Common myeloid progenitor, CD34-positive (primary cell): ENCODE measurements at places on chromosomes 11 and 22.

GRCh38 chr11:19873730-19874129 lies 161.1 kb downstream of the NAV2 start:
- no peak for DNase-seq

GRCh38 chr22:17724678-17725499 lies 49.4 kb downstream of the BID start:
- DNase-seq: no peak

- peak; percentile 59 for DNase-seq
Measured at GRCh38 chr11:32090545-32091370, at the start of gene RCN1. TSS of gene RCN1 (plus strand) at chr11:32091074. CDS start at chr11:32091197, 123 bp downstream.

DNA sequence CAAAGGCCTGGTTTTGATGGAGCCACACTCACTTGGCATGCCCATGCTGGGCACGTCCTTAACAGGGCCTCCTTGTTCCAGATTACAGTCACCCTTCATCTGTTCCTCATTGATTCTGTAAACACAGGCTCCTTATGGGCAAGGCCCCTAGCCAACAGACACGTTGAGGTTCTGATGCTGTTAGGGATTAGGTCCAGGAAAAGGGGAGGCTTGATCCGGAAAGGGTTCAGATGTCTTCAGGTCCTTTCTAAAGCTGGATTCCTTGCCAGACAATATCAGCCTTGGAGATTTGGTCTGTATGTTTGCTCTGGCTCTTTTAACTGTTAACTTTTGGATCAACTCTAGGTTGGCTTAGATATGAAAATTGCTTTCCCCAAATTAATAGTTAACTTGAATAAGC lies 46.9 kb upstream of the PRSS23 start:
- DNase-seq: no peak

- DNase-seq: no peak
Measured at GRCh38 chr11:6687876-6688275, 4.7 kb upstream of the MRPL17 start.

- no peak for DNase-seq
Measured at GRCh38 chr22:16717699-16718558, 107.3 kb downstream of the XKR3 start.

- no peak for DNase-seq
Measured at GRCh38 chr11:65699306-65699705, 12.7 kb upstream of the KAT5 start.

GRCh38 chr11:69919659-69920344 lies 100.6 kb upstream of the FGF3 start:
- no peak for DNase-seq

DNA sequence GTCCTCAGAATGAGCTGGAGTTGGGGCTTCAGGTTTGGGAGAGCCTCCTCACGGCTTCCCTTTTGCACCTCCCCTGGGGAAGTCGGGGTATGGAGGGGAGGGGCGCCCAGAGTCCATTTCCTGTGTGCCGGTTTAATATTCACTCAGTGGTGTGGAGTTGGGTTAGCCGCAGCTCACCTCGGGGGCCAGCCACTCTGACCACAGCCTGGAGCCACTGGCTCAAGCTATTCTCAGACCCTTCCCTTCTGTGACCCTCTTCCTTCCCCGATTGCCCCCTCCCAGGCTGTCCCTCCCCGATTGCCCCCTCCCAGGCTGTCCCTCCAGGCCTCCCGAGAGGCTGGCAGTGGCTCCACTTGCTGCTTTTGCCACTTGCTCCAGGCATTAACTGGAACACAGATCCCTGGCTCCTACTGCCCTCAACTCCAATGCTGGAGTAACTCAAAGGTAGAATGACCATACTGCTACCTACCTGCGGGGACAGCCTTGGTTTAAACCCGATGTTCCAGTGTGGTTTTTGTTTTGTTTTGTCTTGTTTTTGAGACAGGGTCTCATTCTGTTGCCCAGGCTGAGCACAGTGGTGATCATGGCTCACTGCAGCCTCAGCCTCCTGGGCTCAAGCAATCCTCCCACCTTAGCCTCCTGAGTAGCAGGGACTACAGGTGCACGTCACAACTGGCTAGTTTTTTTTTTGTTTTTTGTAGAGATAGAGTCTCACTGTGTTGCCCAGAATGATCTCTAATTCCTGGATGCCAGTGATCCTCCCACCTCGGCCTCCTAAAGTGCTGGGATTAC lies 29.3 kb downstream of the RPUSD4 start:
- no peak for DNase-seq

- DNase-seq: no peak
Measured at GRCh38 chr22:20645954-20646353, 128.0 kb upstream of the SERPIND1 start.

- DNase-seq: no peak
Measured at GRCh38 chr11:100561323-100561722, 125.8 kb upstream of the ARHGAP42 start.

DNA sequence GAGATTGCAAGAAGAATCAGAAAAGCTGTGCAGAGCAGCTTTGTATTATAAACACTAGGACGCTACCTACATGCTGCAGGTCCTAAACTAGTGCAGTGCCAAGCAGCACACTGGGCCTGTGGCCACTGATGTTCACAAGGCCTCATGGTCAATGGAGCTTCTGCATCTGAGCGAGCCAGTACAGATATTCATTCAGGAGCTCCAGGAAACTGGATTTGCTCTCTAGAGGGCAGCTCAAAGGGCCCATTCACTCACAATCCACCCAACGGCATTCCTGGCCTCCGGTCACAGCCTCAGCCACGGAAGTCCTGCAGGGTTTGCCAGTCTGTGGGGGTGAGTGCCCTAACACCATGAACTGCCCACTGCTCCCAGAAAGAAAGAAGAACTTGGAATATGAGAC lies 5.8 kb upstream of the TBC1D10A start:
- no peak for DNase-seq

DNA sequence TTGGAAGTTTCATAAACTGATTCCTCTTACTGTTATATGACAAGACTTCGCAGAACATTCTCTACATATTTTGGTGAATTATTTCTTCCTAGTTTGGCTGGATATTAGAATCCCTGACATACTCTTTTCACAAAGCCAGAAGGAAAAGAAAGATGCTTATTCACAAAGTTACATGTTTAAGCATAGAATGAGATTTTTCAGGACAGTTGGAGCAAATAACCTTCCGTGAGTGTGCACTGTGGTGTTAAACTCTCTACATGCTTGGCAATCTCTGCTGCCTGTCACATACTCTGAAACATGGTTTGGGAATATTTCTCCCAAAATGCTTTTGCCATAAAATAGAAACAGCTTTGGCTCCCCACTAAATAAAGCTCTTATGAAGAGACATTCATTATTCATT lies 230.0 kb upstream of the MTNR1B start:
- no peak for DNase-seq

GRCh38 chr11:13302420-13302958 lies 24.9 kb downstream of the BMAL1 start:
- no peak for DNase-seq

- DNase-seq: no peak
Measured at GRCh38 chr22:28939394-28939793, 56.0 kb downstream of the ZNRF3 start.

GRCh38 chr11:88849368-88849767 lies 216.4 kb downstream of the GRM5 start:
- no peak for DNase-seq

GRCh38 chr22:39773976-39774539 lies 119.5 kb downstream of the ENTHD1 start:
- DNase-seq: peak; percentile 21

GRCh38 chr22:44797181-44797725 lies 44.9 kb downstream of the ARHGAP8 start:
- DNase-seq: no peak

DNA sequence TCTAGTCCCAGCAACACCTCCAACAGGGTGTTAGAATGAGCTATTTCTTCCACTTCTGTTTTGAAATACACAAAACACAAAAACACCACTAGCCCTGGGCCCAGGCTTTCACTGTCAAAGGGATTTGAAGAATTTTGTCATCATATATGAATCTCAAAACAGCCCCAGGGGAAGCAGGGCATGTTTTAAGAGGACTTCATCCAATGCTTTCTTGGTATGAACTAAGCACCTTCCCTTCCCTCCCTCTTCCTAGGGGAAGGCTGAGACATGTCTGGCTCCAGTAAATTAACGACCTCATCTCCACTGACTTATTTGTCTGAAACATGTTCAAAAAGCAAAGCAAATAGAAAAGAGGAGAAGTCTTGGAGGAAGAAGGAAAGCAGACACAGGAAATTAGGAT lies 75.7 kb upstream of the INCENP start:
- DNase-seq: no peak

DNA sequence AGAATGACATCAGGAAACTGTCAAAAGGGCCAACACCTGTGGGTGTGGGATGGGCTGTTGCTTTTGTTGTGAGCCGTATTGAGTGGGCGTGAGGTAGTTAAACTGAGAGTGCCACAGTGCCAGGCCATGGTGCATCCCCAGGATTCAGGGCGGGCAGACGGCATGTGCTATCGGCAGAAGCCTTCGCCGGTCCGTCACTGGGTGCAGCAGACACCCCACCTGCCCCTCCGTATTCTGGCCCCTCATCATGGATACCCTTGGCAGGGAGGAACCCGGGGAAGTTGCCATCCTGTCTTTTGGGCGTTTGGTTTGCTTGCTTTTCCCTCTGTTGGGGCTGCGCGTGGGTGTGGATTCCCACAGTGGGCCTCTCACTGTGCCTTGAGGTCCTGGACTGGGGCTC lies 27.5 kb downstream of the ST14 start:
- DNase-seq: no peak

GRCh38 chr11:94305146-94305545 lies 766 bp downstream of the IZUMO1R start:
- no peak for DNase-seq

DNA sequence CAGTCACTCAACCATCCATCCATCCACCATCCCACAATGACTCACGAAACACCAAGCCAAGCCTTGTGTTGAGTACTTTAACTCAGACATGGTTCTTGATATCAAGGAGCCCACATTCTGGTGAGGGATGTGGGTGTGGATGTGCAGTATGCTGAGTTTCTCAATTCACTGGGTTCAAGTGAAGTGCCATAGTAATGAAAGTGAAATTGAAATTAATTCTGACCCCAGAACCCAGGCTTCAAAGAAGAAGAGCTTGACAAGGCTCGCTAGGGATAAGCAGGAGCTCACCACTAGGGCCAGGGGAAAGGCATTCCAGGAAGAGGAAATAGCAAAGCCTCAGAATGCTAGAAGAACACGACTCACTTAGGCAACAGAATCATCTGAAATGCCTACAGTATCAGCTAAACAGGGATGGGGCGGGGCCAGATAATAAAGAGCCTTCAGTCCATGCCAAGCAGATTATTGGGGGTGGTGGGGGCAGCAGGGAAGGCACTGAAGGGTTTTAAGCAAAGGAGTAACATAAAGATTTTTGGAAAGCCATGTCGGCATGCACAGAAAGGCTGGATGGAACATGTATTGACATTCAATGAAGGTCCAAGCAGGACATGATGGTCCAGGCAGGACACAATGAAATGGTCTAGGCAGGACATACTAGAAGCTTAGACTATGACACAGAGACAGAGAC lies 37.2 kb downstream of the RTL6 start:
- no peak for DNase-seq

DNA sequence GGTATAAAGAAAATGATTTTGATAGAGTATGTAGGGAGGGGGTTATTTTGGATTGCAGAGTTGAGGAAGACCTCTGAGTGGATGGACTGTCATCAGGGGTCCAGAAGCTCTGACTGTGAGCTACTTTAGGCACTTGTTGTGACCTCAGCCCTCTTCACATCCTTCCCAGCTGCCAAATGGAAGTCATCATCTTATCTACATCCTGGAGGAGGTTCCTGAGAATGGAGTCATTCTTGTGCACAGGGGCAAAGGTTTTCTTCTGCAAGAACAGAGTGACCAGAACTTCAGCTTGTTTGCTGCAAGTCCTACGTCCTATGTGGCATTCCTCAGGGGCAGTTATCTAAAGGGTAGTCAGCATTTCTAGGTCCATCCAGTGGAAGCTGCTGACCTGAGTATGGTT lies 393.8 kb downstream of the AASDHPPT start:
- DNase-seq: no peak

GRCh38 chr11:94656968-94657367 lies 89.8 kb downstream of the PIWIL4 start:
- DNase-seq: no peak

- DNase-seq: no peak
Measured at GRCh38 chr11:118908901-118909618, 16.7 kb downstream of the BCL9L start.

GRCh38 chr22:40212121-40212520 lies 34.4 kb downstream of the TNRC6B start:
- DNase-seq: no peak

DNA sequence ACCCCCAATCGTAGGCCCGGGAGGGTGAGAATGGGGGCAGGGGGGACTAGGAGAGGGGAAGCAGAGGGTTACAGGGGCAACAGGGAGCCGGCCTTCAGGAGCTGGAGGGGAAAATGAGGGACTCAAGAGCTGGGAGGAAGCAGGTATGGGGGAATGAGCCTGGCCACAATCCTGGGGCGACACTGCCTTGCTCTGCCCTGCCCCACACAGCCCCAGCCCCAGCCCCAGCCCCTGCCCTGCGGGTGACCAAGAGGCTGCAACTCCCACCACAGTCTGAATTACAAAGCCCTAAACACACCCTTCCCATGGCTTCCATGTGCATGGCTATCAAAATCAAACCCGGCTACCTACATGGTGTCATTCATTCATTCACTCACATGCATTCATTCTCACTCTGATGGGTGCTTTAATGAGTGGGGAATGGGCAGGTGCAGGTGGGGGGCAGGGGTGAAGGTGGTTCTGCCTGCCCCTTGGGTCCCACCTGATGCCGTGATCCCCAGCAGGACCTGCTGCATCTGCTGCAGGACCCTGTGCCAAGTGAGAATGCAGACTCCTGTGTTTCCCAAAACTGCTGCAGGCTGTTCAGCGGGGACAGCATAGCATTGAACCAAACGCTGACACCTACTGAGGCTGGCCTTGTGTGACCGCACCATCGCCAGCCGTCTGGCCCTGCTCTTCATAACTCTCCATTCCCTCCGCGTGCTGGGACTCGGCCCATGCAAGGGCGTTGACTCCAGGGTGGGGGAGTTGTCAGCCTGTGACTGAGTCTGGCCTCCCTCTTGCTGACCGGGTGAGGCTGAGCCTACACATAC lies 9.5 kb upstream of the LINC01488 start:
- DNase-seq: no peak

DNA sequence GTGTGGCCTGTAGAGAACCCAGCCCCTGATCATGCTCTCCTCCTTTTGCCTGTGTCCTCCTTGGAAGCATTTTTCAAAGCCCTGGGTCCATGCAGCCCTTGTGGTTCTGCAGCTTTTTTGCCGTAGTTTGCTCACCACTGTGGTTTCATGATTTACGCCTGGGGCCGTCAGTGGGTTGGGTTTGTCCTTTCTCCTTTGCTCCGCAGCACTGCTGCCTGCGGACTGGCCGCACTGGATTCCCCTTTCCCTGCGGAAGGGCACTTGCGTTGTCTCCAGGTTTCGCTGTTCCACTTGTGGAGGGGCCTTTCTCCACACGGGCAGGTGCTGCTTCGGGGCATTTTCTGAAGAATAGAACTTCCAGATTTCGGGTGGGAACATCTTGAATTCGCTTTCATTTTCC lies 1260.9 kb downstream of the BRD1 start:
- peak; percentile 83 for DNase-seq

- peak; percentile 49 for DNase-seq
Measured at GRCh38 chr11:76614471-76615179, 55.9 kb downstream of the LRRC32 start.

- no peak for DNase-seq
Measured at GRCh38 chr11:114623720-114624119, 28.1 kb upstream of the NXPE4 start.
